ENCODE measurements at places on chromosomes 7 and 10.

DNA sequence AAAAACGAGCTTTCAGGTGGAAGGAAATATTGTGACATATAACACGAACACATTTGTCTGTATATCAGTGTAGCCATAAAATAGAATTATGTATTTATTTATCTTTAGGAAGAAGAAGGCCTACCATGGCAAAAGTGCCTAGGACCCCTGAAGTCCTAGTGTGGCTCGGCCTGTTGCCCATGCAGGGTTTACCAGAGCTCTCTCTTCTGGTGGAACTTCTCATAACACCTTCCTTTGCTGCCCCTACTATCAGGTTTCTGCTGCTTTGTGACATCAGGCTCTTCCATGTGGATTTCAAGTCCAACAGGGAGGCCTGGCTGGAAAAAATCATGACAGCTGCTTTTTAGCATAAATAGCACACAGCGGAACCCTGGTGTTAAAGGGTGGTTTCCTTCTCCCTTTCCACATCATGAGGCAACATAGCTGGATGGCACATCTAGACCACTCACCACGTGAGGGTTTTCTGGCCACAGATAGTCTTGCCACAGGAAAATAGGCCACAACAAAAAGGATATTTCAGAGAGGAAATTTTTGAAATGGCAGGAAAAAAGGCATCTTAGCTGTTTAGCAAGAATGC, 44.8 kb upstream of the ADO start:
- DNase-seq: no peak

- DNase-seq: no peak
Observed at GRCh38 chr10:7881119-7881518, 62.8 kb downstream of the TAF3 start.

DNA sequence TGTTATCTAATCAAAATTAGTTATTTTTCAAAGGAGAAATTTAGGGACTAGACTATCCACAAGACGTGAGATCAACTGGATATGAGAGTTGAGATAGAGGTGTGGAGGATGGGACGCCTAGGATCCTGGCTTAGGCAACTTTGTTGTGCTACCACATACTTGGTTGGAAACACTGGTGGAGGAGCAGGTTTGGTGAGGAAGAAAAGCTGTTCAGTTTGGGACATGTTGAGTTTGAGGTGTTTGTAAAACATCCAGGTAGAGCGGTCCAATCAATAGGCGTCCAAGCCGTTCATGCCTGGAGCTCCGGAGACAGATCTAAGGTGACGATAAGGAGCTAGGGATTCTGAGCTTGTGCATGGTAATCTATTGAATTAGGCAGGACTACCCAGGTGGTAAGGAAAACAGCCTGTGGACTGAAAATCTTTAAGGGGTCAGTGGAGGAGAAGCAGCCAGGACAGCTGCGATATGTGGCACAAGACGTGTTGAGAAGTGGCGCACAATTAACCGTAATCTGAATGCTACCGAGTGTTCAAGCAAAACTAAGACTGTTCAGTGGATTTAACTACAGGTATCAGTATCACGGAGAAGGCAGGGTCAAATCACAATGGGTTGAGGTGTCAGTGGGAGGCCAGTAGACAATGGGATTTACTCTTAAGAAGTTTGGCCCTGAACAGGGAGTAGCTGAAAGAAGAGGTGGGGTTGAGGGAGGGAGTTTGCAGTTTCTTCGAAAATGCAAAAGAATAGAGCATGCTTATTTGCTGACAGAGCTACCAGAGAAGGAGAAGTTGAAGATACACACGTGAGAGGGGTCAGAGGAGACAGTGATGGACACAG, 16.1 kb upstream of the TRPV6 start:
- no peak for DNase-seq

DNA sequence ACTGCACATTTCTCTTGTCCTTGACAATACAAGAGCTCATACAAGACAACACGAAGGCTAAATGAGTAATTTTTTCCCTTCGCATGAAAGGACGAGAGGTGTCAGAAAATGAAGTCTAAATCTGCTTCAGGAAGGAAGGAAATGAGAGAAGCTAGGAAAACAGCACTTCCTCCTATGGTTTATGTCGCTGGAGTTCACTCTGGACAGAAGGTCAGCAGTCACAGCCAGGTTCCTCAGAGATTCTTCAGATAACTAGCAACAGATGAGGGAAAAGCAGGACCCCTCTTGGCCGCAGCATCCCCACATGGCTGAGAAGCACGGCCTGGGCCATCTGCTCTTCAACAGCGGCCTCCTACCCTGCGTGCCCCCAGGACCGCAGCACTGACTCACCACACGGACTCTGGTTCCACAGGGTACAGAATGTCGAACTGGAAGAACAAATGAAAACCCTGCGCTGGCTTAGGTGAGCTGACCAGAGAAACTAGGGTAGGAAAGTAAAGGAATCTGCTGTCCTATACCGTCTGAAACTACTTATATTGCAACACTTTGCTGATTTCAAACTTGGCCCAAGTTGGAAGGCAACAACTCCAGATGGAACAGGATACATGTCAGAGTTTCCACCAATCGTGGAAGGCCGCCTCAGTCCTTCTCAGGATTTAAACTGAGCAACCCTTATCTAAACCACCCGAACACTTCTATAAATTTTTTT, 26.3 kb downstream of the DNMBP start:
- peak; percentile 45 for DNase-seq

DNA sequence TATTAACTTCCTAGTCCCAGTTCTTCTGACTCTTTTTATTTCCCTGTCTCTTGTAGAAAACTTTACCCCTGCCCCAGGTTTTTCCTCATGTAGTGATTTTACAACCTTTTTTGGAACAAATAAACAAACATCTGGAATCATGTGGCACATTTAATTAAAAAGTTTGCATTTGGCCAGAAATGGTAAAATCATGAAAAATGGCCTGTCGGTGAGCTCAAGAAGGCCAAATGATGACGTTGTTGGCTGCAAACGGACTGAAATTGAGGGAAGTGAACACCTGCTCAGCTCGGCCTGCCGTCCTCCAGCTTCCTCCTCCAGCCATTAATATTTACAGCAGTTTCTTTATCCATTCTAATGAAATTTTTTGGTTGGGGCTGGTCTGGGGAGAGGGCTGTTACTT, 902.8 kb downstream of the LRMDA start:
- no peak for DNase-seq

- no peak for DNase-seq
Observed at GRCh38 chr10:80168162-80168511, 35.6 kb downstream of the PLAC9 start.

GRCh38 chr10:123134915-123135414, 805 bp upstream of the HMX3 start:
- no peak for DNase-seq

- no peak for DNase-seq
Observed at GRCh38 chr10:11162828-11163599, 145.3 kb downstream of the CELF2 start.

- DNase-seq: no peak
Observed at GRCh38 chr7:99381664-99382075, 7.1 kb downstream of the ARPC1B start.

GRCh38 chr7:148994576-148994975, 33.7 kb downstream of the PDIA4 start:
- no peak for DNase-seq

- DNase-seq: no peak
Observed at GRCh38 chr10:33071857-33072256, 113.8 kb upstream of the ITGB1 start.

DNA sequence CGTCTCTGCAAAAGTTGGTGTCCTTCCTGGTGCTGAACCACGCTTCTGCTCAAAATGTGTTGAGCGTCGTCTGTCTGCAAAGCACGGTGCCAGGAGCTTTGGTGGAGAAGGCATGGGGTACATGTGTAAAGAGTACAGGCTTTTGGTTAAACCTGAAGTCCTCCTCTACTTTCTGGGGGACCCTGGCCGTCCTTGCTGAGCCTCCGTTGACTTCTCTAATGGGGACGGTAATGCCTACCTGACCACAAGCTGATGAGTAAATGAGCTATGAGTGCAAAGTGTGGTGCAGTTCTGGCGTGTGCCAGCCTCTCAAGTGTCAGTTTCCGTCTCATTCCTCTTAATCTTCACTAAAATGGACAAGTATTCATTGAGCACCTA, 527 bp upstream of the HERPUD2 start:
- DNase-seq: no peak

- DNase-seq: peak; percentile 17
Observed at GRCh38 chr7:13742811-13743210, 246.7 kb downstream of the ETV1 start.

DNA sequence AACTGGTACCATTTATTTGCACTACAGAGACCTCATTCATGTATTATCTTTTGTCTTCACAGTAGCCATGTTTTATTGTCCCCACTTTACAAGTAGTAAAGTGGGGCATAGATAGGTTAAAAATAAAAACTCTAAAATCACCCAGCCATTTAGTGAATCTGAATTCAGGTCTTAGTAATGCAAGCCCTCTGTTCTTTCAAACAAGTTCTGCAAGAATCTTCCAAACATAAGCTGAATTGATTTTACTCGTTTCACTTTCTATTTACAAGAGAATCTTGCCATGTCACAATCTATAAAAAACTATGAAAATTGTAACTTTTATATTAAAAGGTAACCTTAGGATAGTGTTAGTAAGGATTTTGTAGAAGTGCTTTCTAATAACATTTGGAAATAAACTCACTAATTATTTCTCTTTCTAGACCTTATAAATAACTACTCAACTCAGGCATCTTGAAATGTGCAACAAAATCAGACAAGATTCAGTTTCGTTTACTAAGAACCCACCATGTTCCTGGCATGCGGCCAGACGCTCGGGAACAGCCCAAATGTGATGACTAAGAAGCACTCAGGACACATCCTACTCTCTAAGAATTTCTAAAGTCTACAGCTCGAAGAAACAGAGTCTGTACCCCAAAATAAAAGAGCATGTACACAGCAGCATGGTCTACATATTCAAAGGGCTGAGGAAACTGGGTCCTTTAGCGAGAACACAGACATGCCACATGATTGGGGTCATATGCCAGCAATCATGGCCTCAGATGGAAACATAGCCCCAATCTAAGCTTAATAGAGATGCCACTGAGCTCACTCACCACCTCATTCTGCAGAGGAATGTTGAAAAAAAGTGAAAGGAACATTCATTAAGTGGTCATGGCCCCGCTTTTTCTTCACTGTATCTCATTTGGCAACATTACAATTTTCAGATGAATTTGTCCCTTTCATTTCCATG, 167.6 kb downstream of the AMPH start:
- peak; percentile 20 for DNase-seq

GRCh38 chr10:117741524-117741923, 199.0 kb downstream of the EMX2 start:
- no peak for DNase-seq

DNA sequence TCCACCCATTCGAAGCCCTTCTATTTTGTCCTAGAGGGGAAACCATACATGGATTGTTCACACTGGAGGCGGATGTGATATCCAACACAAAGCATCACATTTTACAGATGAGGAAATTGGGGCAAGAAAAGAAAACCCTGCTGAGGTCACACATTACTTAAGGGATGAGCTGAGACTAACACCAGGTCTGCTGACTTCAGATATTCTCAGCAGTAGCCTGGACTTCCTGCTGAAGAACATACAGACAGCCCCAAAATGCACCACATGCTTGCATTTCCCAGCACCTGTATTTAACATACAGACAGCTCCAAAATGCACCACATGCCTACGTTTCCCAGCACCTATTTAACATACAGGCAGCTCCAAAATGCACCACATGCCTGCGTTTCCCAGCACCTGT, 11.2 kb downstream of the GIMAP5 start:
- DNase-seq: no peak

DNA sequence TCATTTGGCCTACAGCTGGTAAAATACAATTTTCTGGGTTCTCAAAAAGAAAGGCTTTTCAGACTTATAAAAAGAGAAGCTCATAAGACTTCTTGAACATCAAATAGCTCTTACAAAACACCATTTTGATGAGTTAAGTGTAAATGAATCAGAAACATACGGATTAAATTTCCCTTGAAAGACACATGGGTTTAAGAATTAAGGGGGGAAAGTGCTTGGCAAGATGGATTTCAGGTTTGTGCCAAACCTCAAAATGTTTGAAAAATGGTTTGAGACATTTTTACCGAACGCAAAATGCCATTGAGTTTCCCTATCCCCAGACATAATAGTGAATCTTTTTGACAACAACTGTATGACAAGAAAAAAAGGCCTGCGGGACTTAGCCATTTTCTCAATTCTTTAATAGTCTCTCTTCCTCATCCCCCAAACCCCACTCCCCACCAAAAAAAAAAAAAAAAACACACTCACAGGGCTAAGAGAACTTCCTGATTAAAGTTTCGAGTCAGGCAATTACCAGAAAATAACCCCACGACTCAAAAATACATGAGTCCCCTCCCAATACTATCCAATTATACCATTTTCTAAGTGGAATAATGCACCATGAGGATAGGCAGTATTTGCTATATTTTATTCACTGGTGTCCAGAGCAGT, 260.1 kb downstream of the TRIL start:
- DNase-seq: no peak

DNA sequence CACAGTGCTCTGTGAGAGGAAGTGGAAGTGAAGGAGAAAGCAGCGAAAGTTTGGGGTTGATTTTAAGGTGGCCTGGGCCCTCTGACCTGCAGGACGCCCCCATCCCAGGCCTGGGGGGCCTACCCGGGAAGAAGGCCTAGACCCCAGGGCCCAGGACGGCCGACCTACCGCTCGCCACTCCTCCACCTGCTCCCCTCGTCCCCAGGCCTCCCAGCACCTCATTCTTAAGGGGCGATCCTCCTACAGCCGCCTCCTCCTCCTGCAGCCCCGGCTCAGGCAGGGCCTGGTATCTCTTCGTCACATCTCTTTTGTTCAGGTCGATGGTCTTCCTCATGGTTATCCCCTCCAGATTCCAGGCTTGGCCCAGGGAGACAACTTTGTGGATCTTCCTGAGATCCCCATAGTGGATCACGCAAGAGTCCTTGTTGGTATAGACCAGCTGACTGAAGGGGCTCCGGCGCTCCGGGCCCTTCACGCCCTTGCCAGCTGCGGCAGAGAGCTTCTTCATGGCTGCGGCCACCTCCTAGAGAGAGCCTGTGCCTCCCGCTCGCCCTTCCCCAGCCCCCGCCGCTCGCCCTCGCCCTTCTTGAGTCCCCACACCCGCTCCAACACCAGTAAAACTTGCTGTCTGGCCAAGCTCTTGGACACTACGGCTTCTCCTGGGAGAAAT, 117.5 kb downstream of the OR13A1 start:
- no peak for DNase-seq

- DNase-seq: peak; percentile 72
Observed at GRCh38 chr10:119022846-119023552, 6.5 kb upstream of the NANOS1 start.

DNA sequence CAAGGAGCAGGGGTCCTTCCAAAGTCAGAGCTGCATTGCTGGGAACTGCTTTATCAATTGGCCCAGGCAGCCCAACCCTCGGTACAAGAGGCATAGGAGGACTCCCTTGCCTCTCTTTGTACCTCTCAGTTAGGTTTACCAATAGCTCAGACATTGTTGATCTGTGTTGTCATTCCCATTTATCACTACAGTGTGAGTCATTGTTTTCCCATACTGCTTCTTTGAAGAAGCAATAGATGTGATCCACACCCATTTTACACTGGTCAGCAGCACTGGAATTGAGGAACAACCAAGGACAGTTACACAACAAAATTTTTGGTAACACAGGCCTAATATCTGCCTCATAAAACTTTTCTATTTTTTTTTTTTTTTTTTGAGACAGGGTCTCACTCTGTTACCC, 307.2 kb downstream of the SNX13 start:
- DNase-seq: peak; percentile 9

- DNase-seq: no peak
Observed at GRCh38 chr10:66910671-66911070, 15.2 kb upstream of the LRRTM3 start.

GRCh38 chr10:88245974-88246511, 337.1 kb downstream of the RNLS start:
- no peak for DNase-seq

- DNase-seq: no peak
Observed at GRCh38 chr10:3780771-3781467, 4.1 kb downstream of the KLF6 start.

GRCh38 chr7:119708891-119709290, 564.1 kb upstream of the KCND2 start:
- no peak for DNase-seq
